ENCODE measurements at places on chromosomes 1 and 21. TPM values are rescaled to one million over a fixed set of nuclear protein-coding genes. Genes with fewer than 3 reads are reported as not detected.
A peak's percentile ranks its signal among the peaks of the same experiment; 100 is the strongest.

PLEKHN1 gene
- polyA plus RNA-seq, result 0.72 TPM

GRCh38 chr1:62676611-62677356, 11.4 kb downstream of the DOCK7 start:
- H3K36me3 ChIP-seq, result no peaks in the 10 kb centered on the region
- no peaks in the 10 kb centered on the region for H3K27me3 ChIP-seq
- H3K4me3 ChIP-seq, result no peak overlapping the region
- DNase-seq, result no peak
- H3K27ac ChIP-seq, result no peak overlapping the region
- no peaks in the 10 kb centered on the region for H3K4me1 ChIP-seq

C8A gene
- 0.13 TPM for polyA plus RNA-seq

RCSD1 gene
- 9.1 TPM for polyA plus RNA-seq

WNT9A gene
- polyA plus RNA-seq, result 2.7 TPM

DNA sequence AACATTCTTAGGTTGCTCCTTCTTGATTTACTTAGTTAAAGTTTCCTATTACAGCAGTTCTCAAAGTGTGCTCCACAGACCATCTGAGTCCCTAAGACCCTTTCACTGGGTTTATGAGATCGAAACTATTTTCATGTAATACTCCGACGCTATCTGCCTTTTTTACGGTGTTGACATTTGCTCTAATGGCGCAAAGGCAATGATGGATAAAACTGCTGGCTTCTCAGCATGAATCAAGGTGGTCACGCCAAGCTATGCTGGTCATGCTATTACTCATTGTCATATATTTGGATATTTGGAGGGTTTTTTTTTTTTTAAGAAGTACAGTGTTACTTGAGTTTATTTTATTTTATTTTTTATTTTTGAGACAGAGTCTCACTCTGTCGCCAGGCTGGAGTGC, 235.1 kb downstream of the KIF26B start:
- H3K4me1 ChIP-seq, result peaks cover 10% of the 10 kb centered on the region
- DNase-seq, result no peak
- H3K27ac ChIP-seq, result no peak overlapping the region
- no peaks in the 10 kb centered on the region for H3K27me3 ChIP-seq

PAQR6 gene
- polyA plus RNA-seq, result 4.6 TPM

DNA sequence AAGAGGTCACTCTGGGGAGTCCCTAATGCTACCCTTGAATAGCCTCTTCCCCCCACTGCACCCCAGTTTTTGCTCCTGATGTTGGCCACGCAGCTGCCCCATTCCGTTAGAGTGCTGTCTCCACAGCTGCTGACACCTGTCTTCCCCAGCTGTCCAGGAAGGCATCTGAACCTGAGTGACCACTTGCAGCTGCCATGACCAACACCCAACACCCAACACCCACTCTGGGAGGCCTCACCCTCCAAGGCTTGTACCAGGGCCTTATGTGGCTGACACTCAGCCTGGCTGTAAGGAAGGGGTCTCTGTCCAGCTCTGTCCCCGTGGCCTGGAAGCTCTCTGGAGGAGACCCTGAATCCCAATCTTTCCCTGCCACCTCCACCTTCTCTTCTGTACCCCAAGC, 26.7 kb upstream of the LDLRAP1 start:
- no peaks in the 10 kb centered on the region for H3K4me1 ChIP-seq
- H3K4me3 ChIP-seq, result no peak overlapping the region
- no peak for DNase-seq
- H3K27ac ChIP-seq, result no peak overlapping the region

- peak overlapping the region; percentile 82 for H3K27ac ChIP-seq
- DNase-seq, result no peak
- H3K4me1 ChIP-seq, result no peaks in the 10 kb centered on the region
- peaks cover 12% of the 10 kb centered on the region for H3K36me3 ChIP-seq
These were observed 464 bp downstream of the PARK7 start for GRCh38 chr1:7962014-7962335.

CFAP107 gene
- not detected for polyA plus RNA-seq

SLC25A34 gene
- polyA plus RNA-seq, result 10.4 TPM

DNA sequence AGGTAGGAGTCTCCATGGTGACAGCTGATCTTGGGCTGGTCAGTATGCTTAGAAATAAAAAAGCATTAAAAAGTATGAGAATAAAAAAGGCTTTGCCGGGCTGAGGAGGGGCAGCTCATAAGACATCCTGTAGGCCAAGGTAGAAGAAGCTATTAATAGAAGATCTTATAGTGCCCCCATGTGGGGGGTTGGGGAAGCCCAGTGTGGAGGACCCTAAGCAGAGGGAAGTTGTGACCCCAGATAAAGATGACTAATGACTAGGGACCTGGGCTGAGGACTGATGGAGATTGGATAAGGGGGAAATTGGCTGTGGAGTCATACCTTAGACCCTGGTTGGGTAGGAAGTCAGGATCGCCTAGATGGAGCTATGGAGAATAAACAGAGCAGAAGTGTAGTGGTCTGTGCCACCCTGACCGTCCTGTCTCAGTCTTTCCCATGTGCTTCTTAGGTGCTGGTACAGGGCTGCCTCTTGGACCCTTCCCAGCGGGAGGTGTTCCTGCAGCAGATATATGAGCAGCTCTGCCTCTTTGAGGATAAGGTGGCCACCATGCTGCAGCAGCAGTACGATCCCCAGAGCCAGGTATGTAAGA, 25.0 kb downstream of the SZT2 start:
- no peaks in the 10 kb centered on the region for H3K4me1 ChIP-seq
- no peaks in the 10 kb centered on the region for H3K27me3 ChIP-seq
- H3K36me3 ChIP-seq, result peaks cover 42% of the 10 kb centered on the region
- H3K27ac ChIP-seq, result no peak overlapping the region
- DNase-seq, result peak; percentile 69

DNA sequence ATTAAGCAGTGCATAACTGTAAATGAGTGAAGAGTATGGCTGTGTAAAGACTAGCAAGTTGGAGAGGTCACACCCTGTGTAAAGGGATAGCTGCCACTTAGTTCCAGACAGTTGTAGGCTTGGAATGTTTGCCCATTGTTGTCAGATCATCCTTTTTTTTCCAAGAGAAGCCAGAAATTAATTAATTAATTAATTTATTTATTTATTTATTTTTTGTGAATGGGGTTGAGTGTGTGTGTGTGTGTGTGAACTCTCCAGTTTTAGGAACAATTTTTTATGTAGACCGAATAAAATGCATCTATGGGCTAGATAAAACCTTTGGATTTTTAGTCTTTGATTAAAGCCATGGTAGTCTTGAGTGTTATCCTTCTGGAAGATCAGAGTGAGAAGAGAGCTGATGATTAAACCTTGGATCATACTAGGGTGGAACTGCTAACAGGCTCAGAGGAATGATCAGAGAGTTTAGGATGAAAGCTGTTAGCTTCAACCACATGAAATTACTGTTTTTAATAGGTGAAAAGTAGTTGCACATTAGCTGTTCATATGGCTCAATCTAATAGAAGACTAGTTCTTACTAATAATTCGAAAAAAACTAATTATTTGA, 58.4 kb downstream of the OSBPL9 start:
- H3K4me3 ChIP-seq, result no peak overlapping the region
- no peaks in the 10 kb centered on the region for H3K27me3 ChIP-seq
- DNase-seq, result no peak
- peaks cover 5% of the 10 kb centered on the region for H3K36me3 ChIP-seq
- H3K27ac ChIP-seq, result no peak overlapping the region
- H3K4me1 ChIP-seq, result no peaks in the 10 kb centered on the region

DNA sequence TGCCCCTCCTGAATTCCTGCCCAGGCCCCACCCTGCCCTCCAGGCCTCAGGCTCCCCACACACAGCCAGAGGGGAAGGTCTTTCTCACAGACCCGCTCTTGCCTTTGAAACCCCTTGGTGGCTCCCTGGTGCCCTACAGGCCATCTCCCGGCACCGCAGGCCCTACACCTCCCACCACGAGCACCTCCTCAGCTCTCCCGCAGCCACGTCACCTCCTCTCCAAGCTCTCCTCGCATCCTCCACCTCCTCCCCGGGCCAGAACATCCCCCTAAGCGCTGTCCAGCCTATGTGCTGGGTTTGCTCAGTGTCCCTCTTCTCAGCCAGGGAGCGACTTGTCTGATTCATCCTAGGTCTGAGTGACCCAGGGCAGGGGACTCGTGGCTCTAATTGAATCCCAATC, 66.4 kb downstream of the DMRTB1 start:
- H3K36me3 ChIP-seq, result no peaks in the 10 kb centered on the region
- no peak overlapping the region for H3K4me3 ChIP-seq
- H3K27ac ChIP-seq, result no peak overlapping the region
- H3K27me3 ChIP-seq, result peaks cover 3% of the 10 kb centered on the region

ADORA1 gene
- polyA plus RNA-seq, result 1.4 TPM

DNA sequence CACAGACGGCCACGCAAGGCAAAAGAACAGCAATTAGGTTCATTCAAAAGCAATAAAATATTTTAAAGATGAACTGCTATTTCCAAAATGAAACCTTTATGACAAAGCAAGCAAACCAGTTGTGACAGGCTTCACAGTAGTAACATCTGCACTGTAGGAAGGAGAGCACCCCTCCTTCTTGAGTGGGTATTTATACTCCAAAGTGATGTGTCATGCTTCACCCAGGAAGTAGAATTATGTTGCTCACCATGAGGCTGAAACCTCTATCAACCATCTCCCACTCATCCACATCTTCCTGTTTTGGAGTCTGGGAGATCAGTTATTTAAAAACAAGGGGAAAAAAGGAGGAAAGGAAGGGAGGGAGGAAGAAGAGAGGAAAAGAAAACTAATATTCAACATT, 885 bp downstream of the OR2T10 start:
- no peaks in the 10 kb centered on the region for H3K27me3 ChIP-seq
- no peaks in the 10 kb centered on the region for H3K36me3 ChIP-seq
- H3K4me1 ChIP-seq, result no peaks in the 10 kb centered on the region
- DNase-seq, result no peak

DNA sequence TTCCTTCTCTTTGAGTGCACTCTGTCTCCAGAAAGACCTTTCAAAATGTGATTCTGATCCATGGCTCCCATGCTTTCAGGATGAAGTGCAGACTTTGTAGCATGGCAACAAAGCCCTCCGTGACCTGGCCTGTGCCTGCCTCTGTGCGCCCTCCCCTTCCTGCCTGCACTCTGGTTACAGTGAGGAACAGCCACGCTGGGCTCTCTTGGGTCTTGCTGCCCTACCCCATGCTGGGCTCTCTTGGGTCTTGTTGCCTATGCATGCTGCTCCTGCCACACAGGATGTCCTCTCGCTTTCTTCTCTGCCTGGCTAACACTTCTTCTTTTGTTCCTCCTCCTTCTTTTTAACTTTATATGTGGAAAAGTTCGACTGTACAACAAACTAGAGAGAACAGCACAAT, 28.0 kb downstream of the LMOD1 start:
- DNase-seq, result no peak
- H3K27me3 ChIP-seq, result no peaks in the 10 kb centered on the region
- no peaks in the 10 kb centered on the region for H3K36me3 ChIP-seq
- no peak overlapping the region for H3K4me3 ChIP-seq
- peak overlapping the region; percentile 75 for H3K27ac ChIP-seq

ANGPTL3 gene
- not detected for polyA plus RNA-seq

DNA sequence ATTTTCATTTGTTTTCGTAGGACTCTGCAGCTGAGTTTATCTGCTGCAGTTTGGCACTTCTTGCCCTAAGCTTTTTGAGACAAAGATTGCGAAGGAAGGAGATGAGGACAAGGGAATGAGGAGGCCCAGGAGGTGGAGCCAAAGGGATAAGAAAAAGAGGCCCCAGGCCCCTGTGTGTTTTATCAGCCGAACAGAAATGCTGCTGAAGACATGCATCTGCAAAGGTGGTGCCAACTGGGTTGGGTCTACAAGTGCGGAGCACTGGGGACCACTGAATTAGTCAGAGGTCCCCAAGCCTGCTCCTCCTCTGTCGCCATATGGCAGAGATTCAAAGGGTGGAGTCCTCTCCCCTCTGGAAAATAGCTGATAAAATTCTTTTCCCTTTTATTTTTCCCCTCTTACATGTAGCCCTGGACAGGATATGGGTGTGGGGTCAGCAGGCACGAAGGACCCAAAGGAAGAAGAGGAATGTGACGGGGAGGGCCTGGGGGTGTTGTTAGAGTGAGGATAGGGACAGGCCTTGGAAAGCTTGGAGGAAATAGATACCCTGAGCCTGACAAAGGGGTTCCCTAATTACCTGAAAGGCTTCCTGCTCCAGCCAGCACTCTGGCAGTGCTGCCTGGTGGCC, 2.7 kb downstream of the CD34 start:
- no peaks in the 10 kb centered on the region for H3K4me1 ChIP-seq
- peaks cover 32% of the 10 kb centered on the region for H3K27me3 ChIP-seq

DNA sequence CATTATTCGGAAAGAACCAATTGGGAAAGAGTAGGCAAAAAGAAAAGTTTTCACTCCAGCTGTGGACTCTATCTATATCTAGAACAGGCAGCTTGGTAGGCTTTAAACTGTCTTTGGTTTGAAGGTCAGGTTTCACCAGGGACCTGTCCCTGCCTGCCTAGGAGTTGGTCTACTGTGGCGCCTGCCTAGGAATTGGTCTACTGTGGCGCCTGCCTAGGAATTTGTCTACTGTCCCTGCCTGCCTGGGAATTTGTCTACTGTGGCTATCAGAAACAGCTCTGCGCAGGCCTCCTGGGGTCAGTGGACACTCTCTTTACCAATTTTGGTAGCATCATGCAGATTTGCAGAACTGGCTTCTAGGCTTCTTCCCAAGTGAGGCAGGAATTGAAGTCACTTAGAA, 13.8 kb downstream of the USP25 start:
- H3K27me3 ChIP-seq, result no peaks in the 10 kb centered on the region
- H3K4me1 ChIP-seq, result peaks cover 8% of the 10 kb centered on the region
- no peak overlapping the region for H3K27ac ChIP-seq
- no peak overlapping the region for H3K4me3 ChIP-seq

S100A6 gene
- 2,330 TPM for polyA plus RNA-seq

GRCh38 chr21:22225299-22225698, 1227.1 kb downstream of the NCAM2 start:
- no peak for DNase-seq
- H3K4me1 ChIP-seq, result no peaks in the 10 kb centered on the region
- no peaks in the 10 kb centered on the region for H3K27me3 ChIP-seq
- no peak overlapping the region for H3K4me3 ChIP-seq
- H3K27ac ChIP-seq, result no peak overlapping the region
- H3K36me3 ChIP-seq, result no peaks in the 10 kb centered on the region

C1QTNF12 gene
- polyA plus RNA-seq, result 10.6 TPM

FAM177B gene
- 3.8 TPM for polyA plus RNA-seq

LRRC38 gene
- 0.37 TPM for polyA plus RNA-seq

OR2G6 gene
- polyA plus RNA-seq, result not detected

- no peaks in the 10 kb centered on the region for H3K27me3 ChIP-seq
- no peaks in the 10 kb centered on the region for H3K36me3 ChIP-seq
- H3K4me3 ChIP-seq, result peak overlapping the region; percentile 97
- peak overlapping the region; percentile 94 for H3K27ac ChIP-seq
- DNase-seq, result peak; percentile 48
These were observed 1.3 kb upstream of the NRIP1 start for GRCh38 chr21:15066123-15066575.

DNA sequence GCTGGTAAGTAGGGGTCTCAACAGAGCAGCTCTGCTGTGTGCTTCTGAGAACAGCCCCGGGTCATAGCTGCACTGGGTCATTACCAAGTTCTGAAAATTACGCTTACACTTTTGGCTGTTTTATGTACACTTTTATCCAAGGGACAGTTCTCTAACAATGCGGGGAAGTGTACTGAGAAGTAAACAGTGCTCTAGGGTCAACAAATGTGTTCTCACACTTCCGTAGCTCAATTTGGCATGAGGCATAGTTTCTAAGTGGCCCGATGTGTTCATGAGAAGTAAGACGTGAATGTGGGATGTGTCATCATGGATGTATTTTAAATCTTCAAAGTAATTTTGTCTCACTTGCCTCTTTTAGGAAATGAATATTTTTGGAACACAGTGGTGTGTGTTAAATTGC, 10.9 kb upstream of the VAMP3 start:
- H3K27ac ChIP-seq, result no peak overlapping the region
- H3K36me3 ChIP-seq, result no peaks in the 10 kb centered on the region
- no peak for DNase-seq
- no peaks in the 10 kb centered on the region for H3K27me3 ChIP-seq
- no peaks in the 10 kb centered on the region for H3K4me1 ChIP-seq
- no peak overlapping the region for H3K4me3 ChIP-seq

All from small intestine (tissue), 16 donors.